RPMI7951 (cell line): ENCODE measurements at places on chromosomes 13 and 19. TPM values are rescaled to one million over a fixed set of nuclear protein-coding genes. Genes with fewer than 3 reads are reported as not detected.
A peak's percentile ranks its signal among the peaks of the same experiment; 100 is the strongest.

Gene KIR2DL1
- total RNA-seq, result not detected in 2 replicates

Gene CACNG6
- 0.10 TPM in 1 of 2 replicates, not detected in the other for total RNA-seq

DNA sequence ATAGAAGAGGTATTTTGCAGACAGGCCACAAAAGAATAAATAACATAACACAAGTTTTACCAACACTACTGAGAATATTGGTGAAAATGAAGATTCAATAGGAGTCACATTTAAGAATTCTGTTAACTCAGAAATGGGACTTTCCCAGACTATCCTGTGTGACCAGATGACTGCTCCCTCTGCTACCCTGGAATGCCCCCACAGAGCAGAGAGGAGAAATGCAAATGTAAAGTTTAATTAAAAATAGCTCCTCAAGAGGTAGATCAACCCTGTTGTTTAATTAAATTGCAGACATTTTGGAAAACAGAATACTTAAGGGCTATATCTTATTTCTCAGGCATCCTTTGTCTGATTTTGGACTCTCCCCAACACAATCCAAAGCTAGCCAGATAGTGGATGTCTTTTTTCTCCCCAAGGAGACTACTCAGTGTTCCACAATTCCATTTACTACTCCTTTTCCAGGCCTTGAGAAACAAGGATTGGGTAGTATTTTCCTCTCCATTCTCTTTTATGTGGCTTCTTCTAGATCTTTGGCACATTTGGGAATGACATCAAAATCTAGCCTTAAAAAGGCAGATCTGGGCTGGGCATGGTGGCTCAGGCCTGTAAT is 104.7 kb upstream of the TSC22D1 start:
- no peak for DNase-seq

DNA sequence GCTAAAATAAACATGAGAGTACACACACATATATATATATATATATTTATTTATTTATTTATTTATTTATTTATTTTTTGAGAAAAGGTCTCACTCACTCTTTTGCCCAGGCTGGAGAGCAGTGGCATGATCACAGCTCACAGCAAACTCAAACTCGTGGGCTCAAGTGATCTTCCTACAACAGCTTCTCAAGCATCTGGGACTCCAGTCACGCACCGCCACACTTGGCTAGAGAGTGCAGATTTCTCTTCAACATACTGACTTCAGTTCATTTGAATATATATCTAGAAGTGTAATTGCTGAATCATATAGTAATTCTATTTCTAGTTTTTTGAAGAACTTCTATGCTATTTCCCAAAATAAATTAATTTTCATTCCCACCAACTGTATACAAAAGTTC is 1711.8 kb downstream of the SLITRK5 start:
- DNase-seq, result no peak

Gene DENND1C
- total RNA-seq, result not detected in 2 replicates

DNA sequence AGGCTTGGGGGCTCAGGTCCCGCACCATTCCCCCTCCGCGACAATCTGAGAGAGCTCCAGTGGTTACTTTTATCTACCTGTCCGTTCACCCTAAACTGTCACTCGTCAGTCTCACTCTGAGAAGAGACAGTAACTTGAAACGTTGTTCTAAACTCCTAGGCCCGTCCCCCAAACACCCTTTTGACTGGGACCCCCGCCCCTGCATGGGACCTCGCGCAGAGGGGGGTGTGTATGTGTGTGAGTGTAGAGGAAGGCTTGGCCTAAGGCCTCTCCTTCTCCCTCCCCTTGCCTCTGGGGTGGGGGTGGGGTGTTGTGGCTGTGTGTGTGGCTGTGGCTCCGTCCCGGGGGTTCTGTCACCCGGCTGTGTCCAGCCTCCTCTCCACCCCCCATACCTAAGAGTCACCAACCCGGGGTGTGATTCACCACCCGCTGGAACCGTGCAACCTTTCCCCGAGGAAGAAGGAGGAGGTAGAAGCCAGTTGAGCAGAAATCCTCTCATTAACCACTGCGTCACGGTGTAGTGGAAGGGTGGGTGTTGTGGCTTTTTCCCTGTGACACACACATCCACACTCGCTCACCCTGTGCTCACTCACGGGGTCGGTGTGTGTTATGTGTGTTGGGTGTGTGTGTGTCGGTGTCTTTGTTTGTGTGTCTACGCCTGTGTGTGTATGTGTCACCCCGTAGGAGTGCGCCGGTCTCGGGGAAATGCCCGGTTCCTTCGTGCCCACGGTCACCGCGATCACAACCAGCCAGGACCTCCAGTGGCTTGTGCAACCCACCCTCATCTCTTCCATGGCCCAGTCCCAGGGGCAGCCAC is 2.4 kb downstream of the FOSB start:
- DNase-seq, result peak; percentile 79

GRCh38 chr13:111158136-111158805 is 43.2 kb downstream of the ARHGEF7 start:
- DNase-seq, result no peak

Gene LRRC25
- not detected in 2 replicates for total RNA-seq

Gene ZNF880
- total RNA-seq, result 13.1 and 17.0 TPM in 2 replicates

DNA sequence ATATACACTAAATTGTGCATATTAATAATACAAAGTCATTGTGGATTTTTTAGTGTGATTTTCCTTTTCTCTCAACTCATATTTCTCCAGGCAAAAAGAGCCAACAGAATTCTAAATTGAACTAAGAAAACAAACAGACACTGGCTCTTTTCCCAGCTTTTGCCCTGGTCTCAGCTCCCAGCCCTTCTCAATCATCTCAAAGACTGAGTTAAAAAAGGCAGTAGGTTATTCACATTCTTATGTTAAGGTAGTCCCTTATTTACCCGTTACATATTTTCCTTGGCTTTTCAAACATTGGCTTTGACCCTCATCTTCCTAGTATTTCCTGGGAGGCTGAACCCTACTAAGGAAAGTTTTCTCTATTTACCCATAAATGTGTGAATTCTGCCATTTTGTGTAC is 753.6 kb downstream of the LIG4 start:
- peak; percentile 29 for DNase-seq

- DNase-seq, result peak; percentile 63
Measured at GRCh38 chr13:37640499-37640898, 41.9 kb upstream of the POSTN start.

Gene GFY
- total RNA-seq, result not detected in 2 replicates

GRCh38 chr13:76474966-76475365 is 411.2 kb downstream of the KCTD12 start:
- no peak for DNase-seq

Gene SIGLEC10
- not detected in 2 replicates for total RNA-seq

- DNase-seq, result no peak
Measured at GRCh38 chr13:112808377-112809140, 118.7 kb downstream of the ATP11A start.

DNA sequence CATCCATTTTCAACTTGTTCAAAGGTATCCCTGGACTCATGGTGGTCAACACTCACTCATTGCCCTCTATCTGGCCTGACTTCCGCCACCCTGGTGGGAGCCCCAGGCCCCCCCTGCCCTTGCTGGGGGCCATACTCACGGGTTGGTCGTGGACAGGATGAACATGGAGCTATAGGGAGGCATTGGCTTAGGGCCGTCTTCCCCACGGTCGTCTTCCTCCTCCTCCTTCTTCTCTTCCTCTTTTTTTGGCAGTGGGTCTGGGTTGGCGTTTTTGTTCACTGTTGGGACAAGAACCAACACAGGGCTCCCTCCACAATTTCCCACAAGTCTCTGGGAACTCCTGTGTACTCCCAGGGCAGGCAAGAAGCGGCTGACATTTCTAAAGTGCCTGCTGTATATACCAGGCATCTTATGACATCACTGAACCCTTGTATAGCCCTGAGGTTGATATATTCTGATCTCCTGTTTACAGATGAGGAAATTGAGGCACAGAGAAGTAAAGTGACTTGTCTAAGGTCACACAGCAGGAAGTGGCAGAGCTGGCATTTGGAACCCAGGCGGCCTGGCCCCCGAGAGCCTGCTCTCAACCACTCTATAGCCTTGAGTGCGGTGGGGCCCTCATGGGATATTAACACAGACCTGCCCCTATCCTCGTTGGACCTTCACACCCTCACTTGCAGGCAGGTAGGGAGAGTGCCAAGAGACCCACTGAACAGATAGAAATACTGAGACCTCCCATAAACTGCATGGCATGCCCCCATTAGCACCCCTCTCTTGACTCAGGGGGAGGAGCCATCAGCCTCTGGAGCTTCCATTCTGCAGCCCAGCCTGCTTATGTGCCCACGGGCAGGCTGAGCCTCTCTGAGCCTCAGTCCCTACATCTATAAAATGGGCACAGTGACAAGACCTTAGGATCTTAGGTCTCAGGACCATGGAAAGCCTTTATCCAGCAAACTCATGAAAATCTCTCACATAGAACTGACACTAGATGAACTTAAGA is 135.0 kb downstream of the IER2 start:
- DNase-seq, result no peak

GRCh38 chr19:51626675-51627074 is 3.5 kb downstream of the SIGLEC5 start:
- DNase-seq, result no peak

- no peak for DNase-seq
Measured at GRCh38 chr19:33291623-33292534, 10.5 kb downstream of the CEBPA start.

GRCh38 chr19:46759206-46759605 is 13.0 kb upstream of the STRN4 start:
- DNase-seq, result no peak

- DNase-seq, result peak; percentile 91
Measured at GRCh38 chr13:80037505-80037888, 303.4 kb downstream of the SPRY2 start.
